ENCODE measurements at places on chromosomes 2 and 18. TPM values are rescaled to one million over a fixed set of nuclear protein-coding genes. Genes with fewer than 3 reads are reported as not detected.

METTL4 gene
- total RNA-seq, result 11.5 TPM

- H3K4me1 ChIP-seq, result no peaks in the 10 kb centered on the region
- no peaks in the 10 kb centered on the region for H3K27me3 ChIP-seq
- H3K27ac ChIP-seq, result no peak overlapping the region
- H3K4me3 ChIP-seq, result no peak overlapping the region
Observed at GRCh38 chr2:118986738-118987137, 44.7 kb downstream of the MARCO start.

DNA sequence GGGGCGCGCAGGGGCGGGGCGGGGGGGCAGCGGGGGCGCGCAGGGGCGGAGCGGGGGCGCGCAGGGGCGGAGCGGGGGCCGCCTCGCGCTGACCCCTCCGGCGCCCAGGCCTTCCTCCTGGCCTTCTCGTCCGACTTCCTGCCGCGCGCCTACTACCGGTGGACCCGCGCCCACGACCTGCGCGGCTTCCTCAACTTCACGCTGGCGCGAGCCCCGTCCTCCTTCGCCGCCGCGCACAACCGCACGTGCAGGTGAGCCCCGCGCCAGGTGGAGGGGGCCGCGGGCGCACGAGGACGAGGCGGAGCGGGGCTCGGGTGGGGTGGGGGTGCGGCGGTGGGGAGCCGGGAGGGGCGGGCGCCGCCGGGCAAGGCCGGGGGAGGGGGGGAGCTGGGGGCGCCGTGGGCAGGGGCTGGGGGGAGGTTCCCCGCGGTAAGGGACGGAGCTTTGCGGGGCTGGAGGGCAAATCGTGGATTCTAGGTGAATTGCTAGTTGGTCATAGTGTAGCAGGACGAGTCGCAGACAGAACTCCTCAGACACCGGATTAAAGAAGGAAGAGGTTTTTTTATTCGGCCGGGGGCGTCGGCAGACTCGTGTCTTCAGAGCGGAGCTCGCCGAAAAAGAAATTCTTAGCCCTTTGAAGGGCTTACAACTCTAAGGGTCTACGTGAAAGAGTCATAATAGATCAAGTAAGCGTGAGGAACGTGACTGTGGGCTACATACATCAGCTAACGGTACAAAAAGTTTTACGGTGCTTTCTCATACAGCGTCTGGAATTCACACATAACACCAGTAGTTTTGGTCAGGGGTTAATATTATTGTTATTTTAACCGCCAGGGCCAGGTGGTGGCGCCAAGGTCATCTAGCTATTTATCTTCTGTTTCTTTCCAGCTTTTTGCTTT is 29.9 kb downstream of the ANO7 start:
- no peaks in the 10 kb centered on the region for H3K27me3 ChIP-seq
- no peaks in the 10 kb centered on the region for H3K36me3 ChIP-seq
- H3K4me1 ChIP-seq, result peaks cover 12% of the 10 kb centered on the region
- peak; percentile 80 for DNase-seq

GRCh38 chr2:119223521-119224390 is at the start of gene STEAP3:
Gene STEAP3, plus strand, starts transcription at chr2:119223834. Its CDS starts 7,179 bp downstream, at chr2:119231013.
- peak; percentile 82 for DNase-seq
- peaks cover 29% of the 10 kb centered on the region for H3K4me1 ChIP-seq
- peak within 1 kb of the TSS; percentile 24 for H3K27ac ChIP-seq

DNA sequence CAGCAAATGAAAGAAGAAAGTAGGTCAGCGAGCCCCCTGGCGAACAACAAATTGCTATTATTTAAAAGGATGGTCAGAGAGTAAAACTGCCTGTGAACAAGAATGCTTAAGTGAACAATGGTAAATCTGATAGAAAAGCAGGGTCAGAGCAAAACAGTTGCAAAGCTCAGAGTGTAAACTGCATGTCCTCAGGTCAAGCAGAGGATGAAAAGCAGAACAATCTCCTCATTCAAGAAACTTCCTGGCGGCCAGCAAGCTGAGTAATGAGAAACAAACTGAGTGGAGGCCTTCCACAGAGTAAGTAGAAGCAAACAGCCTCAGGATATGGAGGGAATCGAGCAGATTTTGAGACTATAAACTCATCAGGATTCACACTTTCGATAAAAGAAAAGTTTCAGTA is 117.9 kb downstream of the PPP1R1C start:
- H3K4me1 ChIP-seq, result no peaks in the 10 kb centered on the region

DNA sequence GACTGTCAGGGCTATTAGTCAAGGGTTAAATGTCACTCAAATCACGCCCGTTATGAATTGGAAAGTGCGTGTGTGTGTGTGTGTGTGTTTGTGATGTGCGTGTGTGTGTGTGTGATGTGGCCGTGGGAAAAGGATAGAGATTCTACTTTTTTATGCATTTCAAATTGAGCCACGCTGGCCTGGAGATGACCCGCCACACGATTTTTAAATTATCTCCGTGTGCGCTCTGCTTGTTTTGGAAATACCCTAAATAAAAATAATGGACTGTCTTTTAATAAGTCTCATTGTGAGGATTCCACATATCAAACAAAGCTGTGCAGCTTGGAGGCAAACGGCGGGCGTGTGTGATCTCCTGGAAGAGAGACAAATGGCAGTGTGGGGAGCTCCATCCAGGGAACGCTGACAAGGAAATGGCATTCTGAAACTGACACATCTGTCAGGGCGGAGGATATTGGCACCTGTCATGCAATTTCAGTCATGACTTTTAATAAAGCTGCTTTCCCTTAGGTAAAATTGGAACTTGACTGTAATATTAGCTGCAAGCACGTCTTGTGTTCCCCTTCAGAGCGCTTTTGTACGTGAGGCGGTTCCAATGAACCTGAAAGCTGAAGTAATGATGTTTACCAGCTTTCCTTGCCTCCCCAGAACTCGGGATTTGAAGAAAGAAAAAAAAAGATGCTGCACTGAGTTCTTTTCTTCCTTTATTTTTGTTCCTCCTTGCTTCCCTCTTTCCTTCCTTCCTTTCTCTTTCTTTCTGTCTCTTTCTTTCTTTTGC is 381.8 kb upstream of the SMIM21 start:
- DNase-seq, result no peak
- H3K27me3 ChIP-seq, result no peaks in the 10 kb centered on the region
- peaks cover 5% of the 10 kb centered on the region for H3K4me1 ChIP-seq
- H3K4me3 ChIP-seq, result peak overlapping the region; percentile 16
- H3K27ac ChIP-seq, result peak overlapping the region; percentile 41
- H3K36me3 ChIP-seq, result no peaks in the 10 kb centered on the region

DNA sequence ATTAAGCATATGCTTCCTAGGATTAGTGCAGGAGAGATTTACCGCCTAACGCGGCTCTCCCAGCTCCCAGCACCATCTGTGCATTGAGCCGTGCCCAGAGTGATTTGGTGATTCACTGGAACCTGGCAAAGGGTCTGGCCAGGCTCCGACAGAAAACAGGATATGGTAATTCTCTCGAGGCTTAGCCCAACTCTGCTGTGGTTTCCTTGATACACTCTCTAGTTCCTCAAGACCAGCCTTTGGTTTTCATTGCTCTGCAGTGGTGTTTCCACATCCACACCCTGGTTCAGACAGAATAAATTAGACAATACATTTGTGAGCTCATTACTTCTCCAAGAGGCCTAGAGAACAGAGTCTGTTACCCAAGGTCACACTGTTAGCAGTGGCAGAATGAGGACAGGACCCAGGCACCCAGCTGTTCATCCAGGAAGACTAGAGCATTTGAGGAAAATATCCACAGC is 23.0 kb upstream of the SMAD2 start:
- H3K27me3 ChIP-seq, result no peaks in the 10 kb centered on the region
- H3K27ac ChIP-seq, result no peak overlapping the region
- peak; percentile 52 for DNase-seq
- H3K4me3 ChIP-seq, result no peak overlapping the region
- peaks cover 10% of the 10 kb centered on the region for H3K4me1 ChIP-seq
- H3K36me3 ChIP-seq, result no peaks in the 10 kb centered on the region

- H3K27ac ChIP-seq, result no peak overlapping the region
- H3K4me1 ChIP-seq, result no peaks in the 10 kb centered on the region
- peaks cover 66% of the 10 kb centered on the region for H3K36me3 ChIP-seq
- H3K4me3 ChIP-seq, result no peak overlapping the region
- no peak for DNase-seq
Observed at GRCh38 chr2:26191316-26192159, 18.6 kb downstream of the GAREM2 start.
